ENCODE measurements at places on chromosomes 5 and 9.
A peak's percentile ranks its signal among the peaks of the same experiment; 100 is the strongest.

DNA sequence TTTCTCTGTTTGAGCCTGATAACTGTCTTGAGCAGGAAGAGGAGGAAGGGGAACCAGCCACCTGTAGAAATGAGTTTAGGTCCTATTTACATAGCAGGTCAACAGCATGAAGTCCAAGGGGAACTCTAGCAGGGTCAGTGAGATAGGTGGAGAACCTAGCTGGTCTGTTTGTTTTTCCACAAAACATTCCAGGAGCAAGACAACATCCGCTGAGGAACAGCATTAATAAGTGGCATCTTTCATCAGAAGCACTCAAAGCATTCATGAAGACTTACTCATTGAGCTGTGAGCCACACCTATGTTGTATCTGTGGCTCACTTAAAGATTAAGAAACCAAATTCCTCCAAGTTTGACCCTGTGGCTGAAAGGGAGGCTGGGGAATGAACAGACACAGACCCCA is 115.9 kb downstream of the ACTBL2 start:
- peak; percentile 18 for DNase-seq

GRCh38 chr5:76805821-76806505 is 12.9 kb upstream of the F2RL1 start:
- DNase-seq: peak; percentile 96

- DNase-seq: no peak
Observed at GRCh38 chr9:104896131-104896530, 31.8 kb downstream of the ABCA1 start.

- no peak for DNase-seq
Observed at GRCh38 chr9:121232251-121232650, 30.6 kb upstream of the RAB14 start.

GRCh38 chr5:91301106-91301846 is 81.8 kb downstream of the ARRDC3 start:
- DNase-seq: no peak

- DNase-seq: no peak
Observed at GRCh38 chr5:135236228-135236907, 162.7 kb downstream of the MACROH2A1 start.

DNA sequence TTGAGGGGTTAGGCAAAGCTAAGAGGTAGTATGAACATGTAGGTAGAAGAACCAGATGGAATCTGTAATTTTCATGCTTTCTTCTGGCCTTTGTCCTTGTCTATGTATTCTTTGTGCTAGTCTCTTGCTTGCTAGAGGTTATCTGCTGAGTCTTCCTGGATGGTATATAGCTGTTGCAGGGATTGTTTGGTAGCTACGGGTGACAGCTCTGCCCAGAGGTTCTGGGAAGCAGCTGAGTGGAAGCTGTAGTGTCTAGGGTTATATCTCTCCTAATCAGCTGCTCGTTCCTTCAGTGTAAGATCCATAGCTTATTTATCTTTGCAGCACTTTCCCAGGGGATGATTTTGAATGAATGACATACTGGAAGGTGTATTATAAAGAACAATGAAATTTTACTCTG is 100.3 kb downstream of the ATG10 start:
- no peak for DNase-seq

GRCh38 chr9:19184144-19184917 is 46.2 kb upstream of the DENND4C start:
- peak; percentile 91 for DNase-seq

DNA sequence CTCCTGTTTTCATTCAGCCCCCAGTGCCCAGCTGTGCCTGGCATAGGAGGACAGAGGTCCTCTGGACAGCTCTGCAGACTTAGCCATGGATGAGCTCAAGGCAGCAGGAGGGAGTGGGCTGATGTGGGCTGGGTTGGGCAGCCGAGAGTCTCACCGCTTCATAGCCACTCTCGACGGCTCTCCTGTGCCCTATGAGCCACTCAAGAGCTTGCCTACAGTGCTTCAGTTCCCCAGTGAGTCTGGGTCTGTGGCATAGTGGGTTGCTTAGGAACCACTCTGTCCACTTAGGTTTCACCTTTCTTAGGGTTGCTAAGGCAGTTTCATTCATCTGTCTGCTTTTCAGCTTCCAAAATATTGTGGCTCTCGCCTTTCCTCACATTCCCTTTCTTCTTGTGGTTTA is 296.8 kb downstream of the ICE1 start:
- no peak for DNase-seq

GRCh38 chr5:96821260-96821916 is 13.6 kb upstream of the ERAP1 start:
- peak; percentile 41 for DNase-seq

GRCh38 chr5:178090856-178091255 is 22.5 kb upstream of the N4BP3 start:
- no peak for DNase-seq

- peak; percentile 88 for DNase-seq
Observed at GRCh38 chr5:79001471-79001870, 16.4 kb upstream of the ARSB start.

DNA sequence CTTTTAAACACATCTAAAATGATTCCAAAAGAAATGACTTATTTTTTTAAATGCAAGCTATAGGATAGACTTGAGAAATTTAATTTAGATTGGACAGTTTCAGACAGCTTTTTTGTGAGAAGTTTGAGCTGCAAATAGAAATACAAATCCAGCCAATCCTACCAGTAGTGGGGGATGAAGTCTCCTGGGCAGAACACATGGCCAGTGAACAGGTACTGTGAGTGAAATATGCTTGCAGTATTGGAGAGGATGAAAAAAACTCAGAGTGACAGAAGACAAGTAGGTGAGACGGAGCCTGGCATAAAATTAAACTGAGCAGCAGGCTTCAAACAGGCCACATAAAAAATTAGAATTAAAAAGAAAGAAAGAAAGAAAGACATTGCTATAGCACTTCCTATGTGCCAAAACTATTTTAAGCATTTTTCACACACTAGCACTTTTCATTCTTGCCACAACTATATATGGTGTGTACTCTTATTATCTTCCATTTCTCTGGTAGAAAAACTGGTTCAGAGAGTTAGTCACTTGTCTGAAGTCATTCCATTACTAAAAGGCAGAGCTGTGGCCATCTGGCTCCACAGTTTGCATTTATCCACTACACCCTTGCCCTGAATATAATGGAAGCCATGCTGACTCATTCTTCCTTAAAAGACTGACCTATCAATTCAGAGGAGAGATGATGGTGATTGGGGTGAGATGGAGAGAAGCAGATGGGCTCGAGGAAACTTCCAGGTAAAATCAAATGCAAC is 310.2 kb upstream of the CTNND2 start:
- DNase-seq: no peak

DNA sequence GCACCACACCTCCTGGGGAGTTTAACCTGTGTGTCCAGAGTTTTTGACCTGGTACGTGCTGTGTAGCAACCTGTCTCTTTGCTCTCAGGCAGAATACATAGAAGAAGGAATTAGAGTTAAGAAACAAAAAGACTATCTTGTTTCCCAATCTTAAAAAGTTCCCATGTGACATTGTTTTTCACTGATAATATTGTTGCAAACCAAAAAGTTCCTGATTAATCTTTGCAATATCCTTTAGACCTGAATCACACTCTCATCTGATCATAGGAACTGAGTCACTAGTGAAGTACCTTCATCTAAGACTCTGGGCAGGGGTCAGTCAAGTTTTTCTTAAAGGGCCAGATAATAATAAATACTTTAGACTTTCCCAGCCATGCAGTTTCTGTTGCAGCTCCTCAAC is 35.1 kb downstream of the BASP1 start:
- no peak for DNase-seq

DNA sequence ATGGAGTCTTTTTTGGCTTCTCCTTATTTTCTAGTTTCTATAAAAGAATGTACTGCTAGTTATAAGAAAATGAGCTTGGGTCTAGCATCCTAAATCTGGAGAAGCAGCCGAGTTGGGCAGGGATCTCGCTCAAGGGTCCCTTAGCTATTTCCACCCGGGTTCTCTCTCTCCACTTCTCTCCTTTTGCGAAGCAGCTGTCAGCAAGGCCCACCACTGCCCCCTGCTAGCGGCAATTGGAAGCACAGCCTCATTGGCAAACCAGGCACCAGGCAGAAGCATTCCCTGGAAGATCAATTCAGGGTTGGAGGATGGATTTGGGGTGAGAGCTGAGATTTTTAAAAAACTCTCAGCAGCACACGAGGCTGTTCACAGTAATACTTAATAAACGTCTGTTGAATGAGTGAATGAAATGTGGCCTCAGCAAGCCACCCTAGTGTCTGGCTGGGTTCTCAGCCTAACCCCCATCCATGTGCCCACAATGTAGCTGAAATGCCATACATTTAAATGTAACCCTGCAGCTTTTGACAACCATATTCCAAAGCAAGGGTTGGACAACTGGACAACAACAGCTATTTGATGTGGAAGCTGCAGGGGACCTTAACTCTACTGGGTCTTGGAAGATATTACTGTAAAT is 34.6 kb upstream of the TNIP1 start:
- DNase-seq: peak; percentile 49
